GM20000 (cell line): ENCODE measurements at places on chromosomes 7 and 10.

GRCh38 chr7:12370249-12370648 lies 33.4 kb downstream of the VWDE start:
- DNase-seq = no peak

GRCh38 chr7:157690833-157691585 lies 354.2 kb downstream of the DNAJB6 start:
- DNase-seq = no peak

GRCh38 chr10:113705344-113705652 lies 25.6 kb downstream of the CASP7 start:
- DNase-seq = no peak

DNA sequence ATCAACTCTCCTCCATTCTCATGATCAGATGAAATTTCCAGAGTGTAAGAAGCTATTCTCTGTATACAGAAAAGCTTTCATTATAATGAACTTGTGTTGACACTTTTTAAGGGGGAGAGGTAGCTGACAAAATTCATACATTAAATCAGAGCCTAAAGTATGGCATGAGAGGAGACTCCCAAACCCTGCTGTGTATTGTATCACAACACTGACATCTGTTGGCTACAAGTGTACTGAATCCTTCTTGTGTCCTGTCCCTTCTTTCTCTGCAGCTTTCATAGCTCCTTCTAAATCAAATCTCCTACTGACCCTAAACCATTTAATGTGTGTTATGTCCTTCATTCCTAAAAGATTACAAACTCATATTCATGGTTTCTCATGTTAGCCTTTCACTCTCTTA lies 70.9 kb downstream of the GCC1 start:
- peak; percentile 13 for DNase-seq

DNA sequence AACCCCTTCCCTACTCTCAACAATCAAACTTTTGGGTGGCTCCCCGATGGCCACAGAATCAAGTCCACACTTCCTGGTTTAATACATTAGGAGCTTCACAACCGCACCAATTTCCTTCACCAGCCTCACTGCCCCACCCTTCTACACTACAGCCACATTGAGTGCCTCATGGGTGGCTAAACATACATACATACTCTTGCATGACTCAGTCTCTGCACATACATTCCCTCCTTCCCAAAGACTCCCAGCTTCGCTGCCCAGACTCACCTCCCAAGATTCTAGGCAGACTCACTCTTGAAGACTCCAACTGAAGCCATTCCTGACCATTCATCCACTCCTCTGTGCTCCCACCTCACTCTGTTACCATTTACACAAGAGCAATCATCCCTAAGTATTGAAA lies 15.9 kb downstream of the VPS41 start:
- DNase-seq = no peak

DNA sequence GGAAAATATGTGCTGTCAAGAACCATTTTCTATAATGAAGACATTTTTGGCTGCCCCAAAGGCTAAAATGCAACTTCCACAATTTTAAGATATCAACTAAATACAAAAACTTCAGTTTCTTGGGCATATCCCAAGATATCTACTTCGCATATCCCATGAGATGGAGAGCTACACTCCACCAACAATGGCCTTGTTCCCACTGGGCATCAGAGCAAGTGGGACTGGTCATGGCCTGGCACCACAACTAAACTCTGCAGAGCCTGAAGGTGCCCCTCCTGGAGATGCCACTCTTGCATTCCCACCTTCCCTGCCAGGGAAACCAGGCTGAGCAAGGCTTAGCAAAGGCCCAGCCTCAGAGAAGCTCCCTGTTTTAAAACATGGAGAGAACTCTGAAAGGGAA lies 75.8 kb upstream of the LRRC17 start:
- no peak for DNase-seq

GRCh38 chr7:21327422-21328409 lies 100.2 kb upstream of the SP4 start:
- no peak for DNase-seq

DNA sequence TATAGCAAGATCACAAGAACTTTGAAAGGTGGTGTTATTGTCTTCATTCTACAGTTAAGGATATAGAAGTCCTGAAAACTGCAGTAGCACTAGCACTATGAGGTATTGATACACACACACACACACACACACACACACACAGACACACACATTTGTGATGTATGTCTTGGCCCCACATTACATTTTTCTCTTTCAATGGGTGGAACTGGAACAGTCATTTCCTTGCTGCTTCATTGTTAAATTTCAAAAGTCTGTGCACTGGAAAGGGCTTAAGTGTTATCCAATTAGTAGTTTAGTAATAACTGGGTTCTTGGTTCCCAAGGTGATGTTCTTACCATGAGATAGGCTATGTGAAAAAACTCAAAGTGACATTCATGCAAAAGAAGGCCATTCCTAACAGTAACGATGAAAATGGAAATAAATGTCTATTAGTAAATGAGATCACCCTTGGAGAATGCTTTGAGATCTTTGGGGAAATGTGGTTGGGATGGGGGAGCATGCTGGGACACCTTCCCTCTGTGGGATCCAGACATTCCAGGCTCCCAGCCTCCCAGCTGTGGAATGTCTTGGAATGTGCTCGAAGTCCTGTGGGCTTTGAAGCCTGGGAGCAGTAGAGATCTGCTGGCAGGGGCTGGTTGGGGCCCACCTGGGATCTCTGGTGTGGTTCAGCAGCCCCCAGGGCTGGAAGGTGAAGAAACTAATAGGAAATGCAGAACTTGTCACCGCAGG lies 37.4 kb upstream of the CALD1 start:
- DNase-seq = no peak

GRCh38 chr10:1368842-1369171 lies 312.6 kb downstream of the WDR37 start:
- DNase-seq = peak; percentile 78

DNA sequence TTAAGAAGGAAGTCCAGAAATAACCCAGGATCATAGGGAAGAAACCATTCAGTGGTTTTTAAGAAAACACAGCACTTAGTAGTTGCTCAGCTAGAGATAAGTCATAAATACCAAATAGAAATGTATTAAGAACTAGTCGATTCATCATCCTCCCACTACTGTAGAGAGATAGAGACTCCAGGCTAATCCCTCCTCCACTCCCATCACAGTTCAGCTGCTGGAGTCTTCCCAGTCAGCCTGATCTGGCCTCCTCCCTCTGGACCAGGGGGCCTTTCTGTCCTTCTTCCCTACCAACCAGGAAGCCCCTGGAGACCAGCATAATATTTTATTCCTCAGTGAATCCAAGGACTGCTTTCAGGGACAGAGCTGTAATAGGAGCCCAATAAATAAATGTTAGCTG lies 294.1 kb upstream of the YAE1 start:
- DNase-seq = no peak

GRCh38 chr10:44458671-44459413 lies 73.9 kb upstream of the CXCL12 start:
- DNase-seq = no peak
